ENCODE measurements at places on chromosomes 7 and 10.

- no peak for DNase-seq
Measured at GRCh38 chr10:70352401-70353097, 29.9 kb downstream of the LRRC20 start.

- DNase-seq: no peak
Measured at GRCh38 chr7:34075523-34076370, 170.4 kb downstream of the BMPER start.

DNA sequence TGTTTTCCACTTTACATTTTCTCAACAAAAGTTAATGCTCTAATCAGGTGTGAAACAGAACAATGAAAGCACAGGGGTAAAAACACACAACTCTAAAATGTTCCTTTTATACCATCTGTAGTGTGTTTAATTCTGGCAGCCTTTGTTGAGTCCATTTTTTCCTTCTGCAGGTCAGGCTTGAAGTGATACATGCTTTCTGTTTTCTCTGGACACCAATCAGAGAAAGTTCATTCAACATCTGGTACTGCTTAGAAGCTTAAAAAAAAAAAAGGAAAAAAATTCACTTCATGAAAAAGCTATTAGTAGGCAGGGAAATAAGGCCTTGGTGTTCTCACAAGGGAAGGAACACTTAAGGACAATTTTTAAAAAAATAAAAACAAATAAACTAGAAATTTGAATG, 231.3 kb upstream of the RHOBTB1 start:
- DNase-seq: no peak

GRCh38 chr7:158830211-158830723, 958 bp upstream of the ESYT2 start:
- no peak for DNase-seq

GRCh38 chr7:106425017-106425719, 140.4 kb upstream of the NAMPT start:
- peak; percentile 7 for DNase-seq

DNA sequence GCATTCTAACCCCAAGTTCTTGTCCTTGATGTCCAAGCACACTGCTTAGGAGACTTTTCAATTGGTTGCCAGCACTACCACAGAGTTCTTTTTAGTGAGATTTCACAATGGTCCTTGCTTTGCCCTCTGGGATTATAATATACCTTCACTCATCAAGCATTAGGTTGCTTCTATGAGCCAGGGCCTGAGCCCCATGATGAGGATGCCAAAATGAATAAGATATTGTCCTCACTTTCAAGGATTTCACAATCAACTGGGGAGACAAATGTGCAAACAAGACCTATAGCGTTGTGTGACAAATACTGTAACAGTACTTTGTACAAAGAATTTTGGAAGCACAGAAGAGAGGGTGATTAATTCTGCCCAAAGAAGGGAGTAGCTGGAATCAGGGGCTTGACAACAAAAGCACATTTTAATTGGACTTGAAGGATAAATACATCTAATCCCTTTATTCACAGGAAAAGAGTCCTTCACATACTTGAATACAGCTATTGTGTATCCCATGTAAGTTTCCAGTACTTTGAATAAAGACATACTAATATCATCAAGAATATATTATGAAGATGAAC, 263.6 kb upstream of the LRRN3 start:
- DNase-seq: no peak

- no peak for DNase-seq
Measured at GRCh38 chr10:130707389-130707979, 571.3 kb downstream of the GLRX3 start.

DNA sequence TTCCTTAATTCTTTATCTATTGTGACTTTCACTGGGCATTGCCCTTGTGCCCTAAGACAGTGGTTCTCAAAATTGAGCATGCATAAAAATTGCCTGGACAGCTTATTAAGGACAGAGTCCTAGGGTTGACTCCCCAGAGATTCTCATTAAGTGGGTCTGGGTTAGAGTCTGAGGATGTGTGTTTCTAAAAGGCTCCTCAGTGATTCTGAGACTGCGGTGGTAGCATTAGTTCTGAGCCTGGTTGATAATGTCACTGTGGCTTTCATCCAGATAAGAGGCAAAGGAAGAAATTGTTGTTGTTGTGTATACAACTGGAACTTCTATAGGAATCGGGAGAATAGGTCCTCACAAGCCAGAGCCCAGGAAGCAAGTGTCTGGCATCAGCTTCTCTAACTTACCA, 1.3 kb downstream of the IFIT2 start:
- peak; percentile 48 for DNase-seq

- no peak for DNase-seq
Measured at GRCh38 chr7:74012842-74013249, 15.1 kb upstream of the ELN start.
